Activated CD8-positive, alpha-beta memory T cell treated with anti-CD3 and anti-CD28 coated beads for 1 hour (primary cell): ENCODE measurements at places on chromosomes 16 and 17.

- DNase-seq: no peak
Measured at GRCh38 chr17:79353016-79353415, 257.8 kb downstream of the RBFOX3 start.

DNA sequence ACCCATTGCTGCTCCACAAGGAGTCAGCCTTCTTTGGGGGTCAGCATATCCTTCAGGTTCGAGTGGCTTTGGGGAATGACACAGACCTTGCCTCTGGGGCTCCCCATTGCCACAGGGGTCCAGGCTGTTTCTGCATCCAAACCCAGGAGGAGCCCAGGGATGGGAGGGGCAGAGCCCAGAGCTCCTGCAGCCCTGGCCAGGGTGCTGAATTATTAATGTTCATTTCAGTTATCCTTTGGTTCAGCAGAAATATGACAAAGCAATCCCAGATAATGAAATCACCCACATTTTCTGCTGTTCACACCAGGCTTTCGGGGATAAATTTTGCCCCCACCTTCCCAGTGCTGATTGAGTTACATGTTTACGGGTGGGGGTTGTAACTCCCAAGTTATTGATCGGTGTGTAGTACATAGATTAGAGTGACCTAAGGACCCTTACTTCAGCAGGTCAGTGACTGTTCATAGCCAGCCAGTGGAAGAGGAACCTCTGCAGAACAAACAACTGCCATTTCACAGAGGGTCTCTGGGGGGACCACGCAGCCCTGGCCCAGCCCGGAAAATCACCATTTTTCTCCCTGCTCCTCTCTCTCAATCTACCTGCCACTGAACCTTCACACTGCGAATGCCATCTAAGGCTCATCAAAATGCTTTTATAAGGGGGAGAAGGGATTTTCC is 240.3 kb upstream of the N4BP1 start:
- no peak for DNase-seq

DNA sequence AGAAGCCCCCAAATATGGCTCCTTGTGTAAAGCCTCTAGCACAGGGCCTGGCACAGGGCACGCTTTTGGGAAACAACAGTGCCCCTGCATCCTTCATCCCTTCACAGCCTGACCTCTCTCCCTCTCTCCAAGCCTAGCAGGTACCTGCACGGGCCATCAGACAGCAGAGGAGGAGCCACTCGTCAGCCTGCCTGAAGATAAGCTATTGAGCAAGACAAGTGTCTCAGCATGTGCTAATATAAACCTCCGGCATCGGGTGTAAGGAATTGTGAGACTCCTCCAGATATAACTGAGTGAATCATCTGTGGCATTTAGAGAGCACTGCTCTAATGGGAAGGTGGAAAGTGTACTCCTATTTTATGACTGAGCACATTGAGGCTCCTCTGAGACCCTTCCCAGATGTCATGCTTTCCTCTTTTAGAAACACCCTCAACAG is 38.3 kb downstream of the TBX4 start:
- DNase-seq: no peak

- no peak for DNase-seq
Measured at GRCh38 chr17:73586921-73587602, 57.2 kb downstream of the SDK2 start.

DNA sequence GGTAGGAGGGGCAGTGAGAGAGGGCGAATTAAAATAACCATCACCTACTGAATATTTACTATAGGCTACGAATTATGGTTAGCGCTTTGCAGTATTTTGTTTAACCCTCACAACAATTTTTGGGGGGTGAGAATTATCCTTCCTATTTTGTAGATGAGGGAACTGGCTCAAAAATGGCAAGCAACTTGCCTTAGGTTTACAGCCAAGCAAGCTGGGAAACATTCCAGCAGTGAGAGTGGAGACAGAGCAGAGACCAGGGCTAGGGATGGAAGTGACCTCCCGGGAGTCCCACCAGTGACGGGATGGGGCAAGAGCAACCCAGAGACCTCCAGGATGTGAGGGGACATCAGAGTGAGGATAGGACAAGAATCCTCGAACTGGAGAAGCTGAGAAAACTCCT is 352 bp upstream of the VMO1 start:
- no peak for DNase-seq

GRCh38 chr16:57268804-57269800 is 15.4 kb downstream of the PLLP start:
- DNase-seq: no peak

DNA sequence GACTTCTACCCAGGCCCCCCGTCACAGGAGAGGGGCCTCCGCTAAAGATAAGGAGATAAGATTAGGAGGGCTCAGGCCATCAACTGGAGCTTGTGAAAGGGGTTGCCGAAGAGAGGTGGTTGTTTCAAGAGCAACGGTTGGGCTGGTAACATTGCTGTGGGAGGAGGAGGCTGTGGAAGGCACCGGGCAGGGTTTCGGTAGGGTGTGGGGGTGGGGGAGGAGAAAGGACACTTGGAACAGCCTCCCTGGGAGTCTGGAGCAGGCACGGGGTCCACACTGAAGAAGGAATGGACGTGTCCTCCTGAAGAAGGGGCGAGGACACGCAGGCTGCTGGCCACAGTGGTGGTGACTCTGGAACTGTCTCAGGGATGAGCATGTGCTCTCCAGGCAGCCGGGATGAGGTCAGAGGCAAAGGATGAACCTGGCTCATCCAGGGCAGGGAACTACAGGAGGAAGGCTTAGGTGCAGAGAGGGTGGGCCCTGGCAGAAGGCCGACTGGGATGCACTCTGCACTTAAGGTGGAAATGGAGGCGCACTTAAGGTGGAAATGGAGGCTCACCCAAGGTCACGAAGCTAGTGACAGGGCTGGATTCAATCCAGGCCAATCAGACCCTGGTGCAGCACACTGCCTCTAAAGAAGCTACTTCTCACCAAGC is 1.2 kb upstream of the EPX start:
- no peak for DNase-seq

DNA sequence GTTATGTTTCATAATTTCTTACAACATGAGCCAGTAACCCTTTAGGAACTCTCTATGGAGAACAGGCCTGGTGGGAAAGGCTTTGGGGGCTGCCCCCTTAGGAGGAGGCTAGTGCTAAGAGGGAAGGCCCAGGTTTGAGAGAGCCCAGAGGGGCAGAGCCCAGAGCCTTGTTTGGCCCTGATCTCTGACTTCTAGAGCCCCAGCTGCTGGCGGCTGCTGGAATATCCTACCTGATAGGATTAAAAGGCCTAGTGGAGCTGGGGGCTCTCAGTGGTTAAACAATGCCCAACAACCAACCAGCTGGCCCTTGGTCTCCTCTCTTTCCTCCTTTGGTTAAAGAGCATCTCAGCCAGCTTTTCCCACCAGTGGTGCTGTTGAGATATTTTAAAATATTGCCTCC is 54.1 kb downstream of the IGF2BP1 start:
- DNase-seq: no peak
